ENCODE measurements at places on chromosomes 6 and 20.

GRCh38 chr6:161254464-161255253 lies 19.2 kb downstream of the AGPAT4 start:
- DNase-seq = no peak

DNA sequence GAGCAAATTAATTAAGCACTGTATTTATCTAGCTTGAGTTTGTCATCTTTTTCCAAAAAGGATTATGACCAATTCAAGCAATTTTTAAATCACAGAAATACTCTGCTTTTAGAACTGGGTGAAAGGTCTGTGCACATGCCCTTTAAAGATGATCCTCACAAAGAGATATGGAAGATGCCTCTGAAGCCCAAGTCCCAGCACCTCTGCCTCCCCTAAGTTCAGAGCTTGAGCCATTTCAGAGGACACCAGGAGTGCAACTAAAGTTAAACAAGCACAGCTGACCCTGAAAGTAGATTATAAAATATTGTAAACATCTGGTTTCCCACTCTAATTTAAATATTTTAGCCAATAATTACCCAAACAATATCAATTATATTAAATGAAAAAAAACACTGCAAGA lies 139.5 kb upstream of the BEND6 start:
- DNase-seq = no peak

GRCh38 chr6:30613251-30614043 lies 3.6 kb downstream of the PPP1R10 start:
- no peak for DNase-seq

GRCh38 chr20:58845706-58846105 lies 5.0 kb downstream of the GNAS-AS1 start:
- DNase-seq = no peak

DNA sequence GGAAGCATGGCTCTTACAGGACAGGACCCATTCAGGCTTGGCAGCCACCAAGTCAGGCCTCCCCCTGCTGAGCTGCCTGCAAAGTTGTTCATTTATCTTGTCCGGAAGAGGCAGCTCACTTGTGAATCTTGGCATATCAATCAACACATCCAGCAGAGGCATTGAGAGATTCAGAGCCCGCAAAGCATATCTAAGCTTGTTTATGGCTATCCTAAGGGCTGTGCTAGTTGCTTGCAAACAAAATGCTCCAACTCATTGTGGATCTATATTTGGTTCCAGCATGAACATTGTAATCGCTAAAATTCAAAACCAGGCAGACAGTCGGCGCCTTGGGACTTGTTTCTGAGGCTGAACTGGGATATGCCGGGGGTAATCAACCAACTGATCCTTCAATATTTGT lies 106.1 kb downstream of the UNC5CL start:
- DNase-seq = no peak

DNA sequence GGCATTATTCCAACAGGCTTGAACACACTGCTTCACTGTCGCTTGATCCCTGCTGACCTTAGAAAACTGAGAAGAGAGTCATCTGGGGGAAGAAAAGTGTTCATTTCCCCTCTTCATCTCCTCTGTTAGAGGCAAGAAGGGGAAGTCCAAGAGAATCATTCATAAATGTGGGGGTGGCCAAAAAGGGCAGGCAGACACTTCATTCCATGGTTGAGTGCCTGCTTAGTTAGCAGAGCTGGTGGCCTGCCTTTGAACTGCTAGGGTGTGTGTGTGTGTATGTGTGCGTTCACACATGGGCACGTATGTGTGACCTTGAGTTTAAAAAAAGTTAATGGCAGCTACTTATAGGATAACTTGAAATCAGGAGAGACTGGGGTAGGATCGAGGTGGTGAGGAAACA lies 39.4 kb upstream of the RFPL4B start:
- no peak for DNase-seq

DNA sequence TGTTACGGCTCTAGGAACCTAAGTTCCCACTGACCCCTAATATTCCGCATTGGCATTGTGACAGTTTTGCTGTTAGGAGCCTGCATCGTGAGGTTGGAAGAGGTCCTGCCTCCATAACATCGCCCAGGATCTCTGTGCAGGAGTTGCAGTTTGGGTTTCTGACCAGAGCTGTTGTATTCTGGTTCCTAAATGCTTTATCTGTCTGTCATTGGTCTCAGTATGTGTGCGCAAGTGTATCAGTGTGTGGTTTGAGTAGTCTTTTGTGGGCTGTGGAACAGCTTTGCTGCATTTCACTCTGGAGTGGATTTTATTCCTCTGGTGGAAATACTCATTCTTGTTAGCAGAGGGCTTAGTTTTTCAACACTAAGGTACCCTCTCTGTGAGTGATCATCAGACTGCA lies 95.6 kb downstream of the CDYL start:
- DNase-seq = no peak

DNA sequence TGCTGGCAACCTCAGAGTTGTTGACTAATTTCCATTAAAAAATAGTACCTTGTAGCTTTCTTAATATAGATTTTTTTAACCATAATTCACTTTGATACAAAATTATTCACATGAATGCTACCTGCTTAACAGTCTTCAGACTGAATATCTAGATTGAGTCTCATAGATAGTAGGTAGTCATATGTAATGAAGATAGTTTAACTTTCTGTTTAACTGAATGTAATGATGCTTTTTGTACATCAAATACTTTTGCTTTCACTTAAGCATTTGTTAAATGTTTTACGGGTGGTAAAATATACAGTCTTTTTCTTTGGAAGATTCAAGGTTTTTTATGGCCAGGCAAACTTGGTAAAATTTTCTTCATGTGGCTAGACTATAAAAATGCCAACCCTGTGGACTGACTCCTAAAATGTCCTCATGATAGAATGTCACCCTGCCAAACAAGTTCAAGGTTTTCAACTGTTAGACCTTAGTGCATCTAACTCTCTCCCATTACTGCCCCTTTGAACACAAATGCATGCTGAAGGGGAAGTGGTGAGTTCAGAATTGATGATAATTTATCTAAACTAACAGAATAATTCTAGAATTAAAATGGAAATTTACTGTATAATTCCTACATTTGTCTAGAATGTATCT lies 16.4 kb downstream of the TBPL1 start:
- DNase-seq = no peak
